H1 (cell line): ENCODE measurements at places on chromosomes 3 and 15. TPM values are rescaled to one million over a fixed set of nuclear protein-coding genes. Genes with fewer than 3 reads are reported as not detected.

Gene TMEM212
- total RNA-seq, result not detected in 2 replicates

GRCh38 chr3:127061641-127062040 is 78.7 kb downstream of the PLXNA1 start:
- H3K27ac ChIP-seq, result no peak overlapping the region
- H3K27me3 ChIP-seq, result no peaks in the 10 kb centered on the region
- H3K36me3 ChIP-seq, result no peaks in the 10 kb centered on the region
- no peak overlapping the region for H3K4me3 ChIP-seq

DNA sequence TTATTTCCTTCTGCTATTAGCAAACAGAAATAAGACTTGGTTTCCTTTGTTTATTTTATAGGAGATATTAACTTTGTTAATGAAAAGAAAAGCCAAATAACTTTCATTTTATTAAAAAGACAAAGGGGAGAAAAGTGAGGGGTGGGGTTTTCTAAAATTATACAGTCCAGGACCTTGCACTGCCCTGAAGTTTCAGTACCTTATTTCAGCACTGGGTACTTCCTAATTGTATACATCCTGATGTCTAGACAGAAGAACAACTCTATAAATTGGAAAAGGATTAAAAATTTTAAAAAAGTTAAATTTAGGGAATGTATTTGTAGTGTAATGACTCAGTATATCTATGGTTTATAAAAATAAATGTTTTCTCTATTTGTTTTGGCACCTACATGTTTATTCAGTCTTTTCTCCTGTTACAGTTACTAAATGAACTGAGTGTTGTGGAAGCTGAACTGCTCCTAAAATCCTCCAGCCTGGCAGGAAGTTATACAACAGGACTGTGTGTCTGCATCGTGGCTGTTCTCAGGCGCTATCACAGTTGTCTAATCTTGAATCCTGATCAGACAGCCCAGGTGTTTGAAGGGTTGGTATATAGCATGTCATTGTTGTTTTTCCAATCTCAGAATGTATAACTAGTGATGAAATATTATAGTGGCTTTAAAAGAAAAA is 27.6 kb upstream of the P2RY13 start:
- H3K27ac ChIP-seq, result no peak overlapping the region
- H3K27me3 ChIP-seq, result no peaks in the 10 kb centered on the region
- DNase-seq, result no peak
- H3K36me3 ChIP-seq, result peaks cover 5% of the 10 kb centered on the region
- no peak overlapping the region for H3K4me3 ChIP-seq
- H3K4me1 ChIP-seq, result peaks cover 3% of the 10 kb centered on the region; the same call in 1 of the 2 replicates

DNA sequence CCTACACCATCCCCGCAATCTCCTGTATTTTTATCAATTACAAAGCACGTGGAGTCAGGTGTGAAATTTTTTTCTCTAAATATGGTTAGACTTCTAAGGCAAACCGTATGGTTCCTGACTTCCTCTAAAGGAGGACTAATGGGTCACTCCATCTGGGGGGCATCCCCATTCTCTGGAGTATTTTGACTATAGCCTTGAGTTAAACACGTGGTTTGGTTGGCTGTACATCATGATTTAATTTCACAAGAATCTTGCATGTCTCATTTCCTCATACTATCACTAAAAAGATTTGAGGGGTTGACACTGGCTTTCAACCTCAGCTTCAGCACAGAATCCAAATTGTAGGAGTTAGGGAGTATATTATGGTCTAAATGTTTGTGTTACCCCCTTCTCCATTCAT is 25.3 kb upstream of the ZNF770 start:
- no peak for DNase-seq
- H3K27me3 ChIP-seq, result no peaks in the 10 kb centered on the region
- H3K27ac ChIP-seq, result no peak overlapping the region
- no peaks in the 10 kb centered on the region for H3K36me3 ChIP-seq

DNA sequence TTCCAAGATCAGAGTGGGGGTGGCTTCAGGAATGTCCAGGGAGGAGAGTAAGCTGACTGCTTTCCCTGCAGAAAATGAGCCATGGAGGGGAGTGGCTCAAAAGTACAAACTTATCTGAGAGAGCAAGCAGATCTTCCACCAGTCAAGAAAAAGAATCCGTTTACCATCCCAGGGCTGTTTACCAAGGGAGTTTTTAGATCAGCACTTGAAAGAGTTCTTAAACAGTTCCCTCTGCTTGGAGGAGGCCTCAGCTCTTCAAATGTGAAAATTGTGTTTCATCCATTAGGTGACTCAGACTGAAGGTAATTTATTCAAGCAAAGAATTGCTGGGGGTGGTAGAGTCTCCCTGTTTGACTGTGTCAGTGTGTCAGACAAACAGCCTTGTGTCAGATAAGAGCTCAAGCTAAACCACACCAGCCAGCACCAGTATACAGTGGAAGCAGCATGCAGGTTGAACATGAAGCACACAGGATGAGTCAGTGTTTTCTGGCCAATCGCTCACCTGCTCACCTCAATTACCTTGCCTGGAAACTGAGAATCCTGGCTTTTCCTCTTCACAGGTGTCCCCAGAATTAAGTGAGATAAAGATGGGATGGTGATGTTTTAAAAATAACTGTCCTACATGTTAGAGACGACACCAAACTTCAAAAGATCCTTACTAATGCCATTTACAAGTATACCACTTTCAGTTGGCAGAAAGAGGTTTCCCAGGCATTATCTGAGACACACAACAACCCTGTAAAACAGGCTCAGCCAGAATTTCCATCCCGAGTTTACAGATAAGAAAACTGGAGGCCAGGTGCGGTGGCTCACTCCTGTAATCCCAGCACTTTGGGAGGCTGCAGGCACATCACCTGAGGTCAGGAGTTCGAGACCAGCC is 21.7 kb downstream of the SH3BP5 start:
- no peak overlapping the region for H3K4me3 ChIP-seq
- DNase-seq, result no peak
- no peak overlapping the region for H3K27ac ChIP-seq
